ENCODE measurements at places on chromosomes 3 and 15. TPM values are rescaled to one million over a fixed set of nuclear protein-coding genes. Genes with fewer than 3 reads are reported as not detected.

GRCh38 chr3:54356261-54357045 lies 234.1 kb downstream of the CACNA2D3 start:
- no peak for DNase-seq

DNA sequence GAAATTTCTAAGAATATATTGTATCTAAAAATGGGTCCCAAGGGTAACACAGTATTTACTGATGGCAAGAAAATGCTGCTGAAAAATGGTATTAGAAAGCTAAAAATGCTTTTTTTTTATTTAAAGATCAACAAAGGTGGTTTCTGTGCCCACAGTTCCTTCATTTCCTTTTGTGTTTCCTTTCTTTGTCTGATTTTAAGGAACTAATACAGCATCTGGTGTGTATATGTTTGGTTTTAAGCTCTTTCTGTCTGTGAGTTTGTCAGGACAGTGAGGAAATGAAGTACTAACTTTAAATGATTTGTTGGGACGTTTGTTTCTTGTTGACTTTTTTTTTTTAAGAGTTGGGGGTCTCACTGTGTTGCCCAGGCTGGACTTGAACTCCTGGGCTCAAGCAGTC lies 38.2 kb downstream of the RASA2 start:
- DNase-seq = no peak

GRCh38 chr3:48013288-48013980 lies 2.8 kb downstream of the MAP4 start:
- peak; percentile 84 for DNase-seq

- DNase-seq = no peak
Observed at GRCh38 chr3:5035113-5035512, 55.9 kb downstream of the BHLHE40 start.

The GOLGA6D gene
- not detected for total RNA-seq

DNA sequence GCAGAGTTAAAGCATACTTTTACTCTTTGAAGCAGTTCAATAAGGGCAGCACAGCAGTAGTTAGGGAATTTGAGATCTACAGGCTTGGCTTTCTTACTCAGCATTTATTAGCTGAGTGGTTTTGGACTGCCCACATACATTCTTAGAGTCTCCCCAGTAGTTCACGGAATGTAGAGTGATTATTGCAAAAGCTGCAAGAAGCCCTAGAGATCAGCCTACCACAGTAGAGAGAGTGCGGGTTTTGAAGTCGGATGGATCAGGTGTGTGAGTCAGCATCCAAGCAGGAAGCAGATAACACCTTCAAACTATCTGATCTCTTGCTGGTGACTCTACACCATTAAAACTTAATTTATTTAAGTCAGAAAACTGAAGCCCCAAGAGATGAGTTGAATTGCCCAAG lies 171.9 kb downstream of the SYNPR start:
- DNase-seq = no peak

The KLF13 gene
- total RNA-seq = 14.8 TPM

- DNase-seq = no peak
Observed at GRCh38 chr3:170697908-170698307, 112.0 kb upstream of the SLC7A14 start.

DNA sequence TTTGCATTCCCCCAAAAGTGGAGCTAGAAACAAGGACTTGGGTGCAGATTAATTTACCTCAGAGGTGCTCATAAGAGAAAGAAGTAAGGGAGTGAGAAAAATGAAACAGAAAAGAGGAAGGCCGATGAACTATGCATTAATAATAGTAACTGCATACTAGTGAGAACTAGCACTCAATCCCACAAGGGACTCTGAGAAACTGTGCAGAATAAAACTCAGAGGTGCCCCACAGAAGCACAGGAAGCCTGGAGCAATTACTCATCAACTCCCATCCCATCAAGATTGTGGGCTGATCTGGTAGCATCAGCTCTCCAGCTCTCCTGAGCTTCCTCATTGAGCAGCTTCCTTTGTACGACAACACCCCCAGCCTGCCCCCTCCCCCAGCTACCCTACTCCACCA lies 50.8 kb downstream of the CLDN18 start:
- DNase-seq = no peak

The UBE3A gene
- total RNA-seq = 72.5 TPM

- peak; percentile 2 for DNase-seq
Observed at GRCh38 chr3:34178415-34178814, 380.0 kb downstream of the PDCD6IP start.

DNA sequence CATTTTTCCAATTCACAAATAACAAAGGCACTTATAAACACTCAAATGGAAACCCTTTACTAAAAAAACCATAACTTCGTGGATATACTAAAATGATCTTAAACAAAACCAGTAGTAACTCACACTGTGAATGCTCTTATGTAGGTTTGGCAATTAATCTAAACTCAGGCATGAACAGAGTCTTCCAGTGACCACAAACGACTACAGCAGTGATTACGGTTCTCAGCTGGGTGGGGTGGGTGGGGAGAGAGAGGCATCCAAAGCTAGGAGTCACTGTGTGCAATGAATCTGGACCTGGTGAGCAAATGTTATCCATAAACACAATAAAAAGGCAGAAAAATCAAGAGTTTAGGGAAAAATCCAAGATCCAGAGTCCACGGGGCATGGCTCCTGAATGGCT lies 21.3 kb downstream of the SLC12A8 start:
- no peak for DNase-seq

GRCh38 chr3:69204315-69204957 lies 82.0 kb upstream of the LMOD3 start:
- no peak for DNase-seq

The LRRC31 gene
- not detected for total RNA-seq

- no peak for DNase-seq
Observed at GRCh38 chr3:69142090-69142489, 19.7 kb upstream of the LMOD3 start.

- no peak for DNase-seq
Observed at GRCh38 chr15:67458331-67459029, 62.5 kb upstream of the C15orf61 start.

- DNase-seq = peak; percentile 64
Observed at GRCh38 chr15:62462721-62463120, 297.6 kb upstream of the C2CD4B start.

DNA sequence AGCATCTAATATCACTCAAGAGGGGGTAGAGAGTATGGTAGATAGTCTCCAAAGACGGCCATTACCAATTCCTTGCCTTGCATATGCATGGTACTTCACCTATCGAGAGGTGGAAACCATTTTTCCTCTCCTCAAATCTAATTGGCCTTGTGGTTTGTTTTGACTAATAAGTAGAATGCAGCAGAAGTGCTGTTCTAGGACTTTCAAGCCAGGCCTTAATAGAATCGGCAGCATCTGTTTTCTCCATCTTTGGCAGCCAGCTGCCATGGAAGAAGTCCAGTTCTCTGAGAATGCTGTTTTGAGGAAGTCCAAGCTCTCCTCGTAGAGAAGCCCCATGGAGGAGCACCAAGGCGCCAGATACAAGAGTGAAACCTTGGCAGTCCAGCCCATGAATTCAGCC lies 59.1 kb upstream of the RASGRP1 start:
- DNase-seq = no peak

DNA sequence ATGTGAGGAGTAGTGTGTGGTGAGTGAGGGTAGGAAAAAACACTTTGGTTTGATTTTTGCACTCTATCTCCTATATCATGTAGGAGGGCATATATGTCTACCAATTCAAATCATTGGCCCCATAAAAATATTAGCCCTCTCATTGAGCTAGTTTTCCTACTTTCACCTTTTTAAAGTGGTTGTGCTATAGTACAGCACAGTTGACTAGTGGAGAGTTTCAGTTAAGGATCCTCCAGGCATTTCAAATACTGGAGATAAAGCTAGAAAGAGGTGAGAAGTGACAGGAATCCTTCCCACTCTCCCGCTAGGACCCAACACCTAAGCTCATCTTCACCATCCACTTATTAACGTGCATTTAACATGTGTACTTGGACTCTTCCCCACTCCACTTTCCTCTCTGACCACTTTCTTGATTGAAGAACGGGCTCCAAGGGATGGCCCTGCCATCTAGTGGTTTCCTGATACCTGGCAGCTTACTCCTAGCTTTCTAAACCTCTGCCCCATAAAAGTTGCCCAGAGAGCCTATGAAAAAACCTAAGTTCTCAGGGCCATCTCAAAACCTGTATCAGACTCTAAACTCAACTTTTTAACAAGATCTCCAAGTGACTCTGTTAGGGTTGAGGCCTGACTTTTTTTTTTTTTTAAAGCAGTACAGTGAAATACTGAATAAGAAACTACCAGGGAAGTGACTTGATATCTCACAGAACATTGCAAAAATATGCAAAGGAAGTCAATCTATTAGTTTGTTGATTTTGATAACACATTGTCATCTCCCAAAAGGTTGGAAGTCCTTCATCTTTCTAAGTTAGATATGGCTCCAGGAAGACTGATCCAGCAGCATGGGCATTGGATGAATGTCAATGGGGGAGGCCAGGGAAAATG lies 17.9 kb downstream of the IL12A start:
- DNase-seq = peak; percentile 72

DNA sequence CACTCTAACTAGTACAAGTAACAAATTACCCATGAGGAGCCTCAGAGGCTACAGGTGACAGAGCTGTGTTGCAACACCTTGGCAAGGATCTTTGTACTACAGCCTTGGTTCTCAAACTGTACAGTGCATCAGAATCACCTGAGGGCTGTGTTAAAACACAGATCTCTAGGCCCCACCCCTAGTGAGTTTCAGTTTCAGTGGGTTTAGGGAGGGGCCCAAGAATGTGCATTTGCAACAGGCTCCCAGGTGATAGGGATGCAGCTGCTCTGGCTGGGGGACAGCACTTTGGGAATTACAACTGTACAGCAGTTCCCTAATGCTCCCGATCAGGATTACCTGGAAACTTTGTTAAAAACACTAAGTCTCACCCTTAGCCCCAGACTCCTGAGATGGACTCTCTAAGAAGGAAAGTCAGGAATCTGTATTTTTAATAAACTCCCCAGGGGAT lies 66.1 kb upstream of the NR2F2 start:
- DNase-seq = no peak

The ESYT3 gene
- 1.0 TPM for total RNA-seq

DNA sequence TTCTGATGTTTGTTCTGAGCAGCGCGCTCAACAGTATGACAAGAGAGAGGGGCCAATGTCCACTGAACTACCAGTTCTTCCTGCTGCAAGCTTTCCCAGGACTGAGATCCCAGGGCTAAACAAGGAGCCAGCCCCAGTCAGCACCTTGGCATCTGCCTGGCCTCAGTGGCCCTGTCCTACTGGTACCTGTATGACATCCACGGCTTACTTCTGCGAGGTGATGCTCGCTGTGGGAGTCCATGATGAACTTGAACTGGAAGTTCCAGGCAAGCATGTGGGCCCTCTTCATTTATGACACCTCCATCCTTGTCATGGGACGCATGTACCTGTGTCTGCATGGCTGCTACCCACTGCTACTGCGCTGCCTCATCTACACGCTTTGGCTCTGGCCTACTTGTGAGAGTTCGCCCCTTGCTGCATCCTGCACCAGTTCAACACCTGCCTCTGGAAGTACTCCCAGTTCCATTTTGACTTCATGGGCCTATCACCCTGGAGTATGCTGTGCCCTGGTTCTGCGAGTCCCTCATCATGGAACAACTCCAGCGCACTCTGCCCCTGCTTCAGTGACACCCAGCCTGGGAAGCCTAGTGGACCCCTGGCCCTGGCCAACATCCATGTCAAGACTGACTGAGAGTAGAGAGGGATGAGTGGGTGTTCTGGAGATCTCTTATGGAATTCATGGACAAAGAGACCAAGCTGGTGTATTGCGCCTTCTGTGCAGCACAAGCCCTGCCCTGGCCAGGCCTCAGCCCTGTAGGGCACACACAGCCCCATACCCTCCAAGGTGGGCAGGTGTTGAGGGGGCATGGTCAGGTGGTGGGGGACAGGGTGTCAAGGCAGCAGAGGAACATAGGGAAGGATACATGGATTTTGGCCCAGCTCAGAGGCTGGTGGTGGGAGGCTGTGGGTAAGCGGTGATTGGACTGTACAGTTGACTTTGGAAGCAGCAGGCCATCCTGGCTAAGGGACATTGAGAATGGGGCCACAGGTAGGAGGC lies 246.8 kb downstream of the NLGN1 start:
- no peak for DNase-seq

GRCh38 chr3:10322352-10322710 lies 1.4 kb upstream of the SEC13 start:
- DNase-seq = no peak

GRCh38 chr3:13459605-13460340 lies 20.3 kb upstream of the HDAC11 start:
- no peak for DNase-seq

DNA sequence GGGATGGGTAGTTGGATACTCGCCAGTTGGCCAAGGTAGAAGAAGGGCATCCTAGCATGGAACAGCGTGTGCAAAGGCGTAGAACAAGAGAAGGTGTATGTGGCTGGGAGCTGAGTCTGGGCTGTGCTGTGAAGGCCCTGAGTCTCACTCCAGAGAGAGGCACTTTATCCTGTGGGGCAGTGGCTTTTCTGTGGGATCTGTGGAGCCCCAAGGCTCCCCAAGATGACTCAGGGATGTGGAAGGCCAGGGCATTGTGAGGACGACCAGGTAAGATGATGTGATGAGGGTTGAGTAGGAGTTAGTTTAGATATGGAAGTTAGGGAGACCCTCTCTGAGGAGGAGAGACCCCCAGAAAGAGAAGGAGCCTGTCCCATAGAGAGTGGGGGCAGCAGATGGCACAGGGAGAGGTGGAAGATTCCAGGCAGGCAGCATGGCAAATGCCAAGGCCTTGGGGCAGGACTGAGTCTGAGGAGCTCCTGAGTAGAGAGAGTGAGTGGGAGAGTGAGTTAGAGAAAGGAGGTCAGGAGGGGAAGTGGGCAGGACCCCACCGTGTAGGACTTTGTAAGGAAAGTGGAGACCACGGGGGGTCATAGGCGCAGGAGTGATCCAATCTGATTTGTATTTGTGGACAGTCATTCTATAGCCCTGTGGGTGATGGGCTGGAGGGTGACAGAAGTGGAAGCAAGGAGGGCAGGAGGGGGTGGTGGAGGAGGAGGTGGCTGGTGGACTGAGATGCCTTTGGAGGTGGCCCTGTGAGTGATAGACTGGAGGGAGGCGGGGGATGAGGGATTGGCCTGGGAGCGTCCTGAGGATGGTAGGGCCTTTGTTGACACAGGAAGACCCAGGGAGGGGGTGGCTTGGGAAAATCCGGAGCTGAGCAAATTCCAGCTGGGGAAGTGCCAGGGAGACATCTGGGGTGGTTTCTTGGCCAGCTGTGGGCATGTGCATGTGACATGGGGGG lies 50.3 kb downstream of the FBLN2 start:
- no peak for DNase-seq

The SPTBN5 gene
- total RNA-seq = 0.69 TPM

DNA sequence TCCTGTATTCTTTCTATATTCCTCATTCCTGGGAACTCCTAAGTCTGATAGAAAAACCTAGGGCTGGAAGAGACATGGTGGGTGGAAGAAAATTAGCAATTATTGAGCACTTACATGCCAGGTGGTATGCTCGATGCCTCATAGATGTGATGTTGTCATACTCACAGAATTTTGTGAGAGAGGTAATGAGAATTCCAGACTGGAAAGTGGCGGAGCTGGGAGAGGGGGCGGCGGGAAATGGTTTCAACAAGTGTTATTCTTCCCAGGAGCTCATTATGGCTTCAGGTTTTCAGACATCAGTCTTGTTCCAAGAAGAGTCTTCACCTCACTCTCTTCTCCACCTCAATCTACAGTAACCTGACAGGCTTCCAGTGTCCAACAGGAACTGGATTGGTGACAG lies 16.2 kb downstream of the TIMP4 start:
- DNase-seq = no peak

- DNase-seq = no peak
Observed at GRCh38 chr3:123218990-123219389, 17.2 kb downstream of the SEC22A start.

Data from LHCN-M2 (cell line).